ENCODE measurements at places on chromosomes 16 and 17. TPM values are rescaled to one million over a fixed set of nuclear protein-coding genes. Genes with fewer than 3 reads are reported as not detected.

SLC52A1 gene
- not detected for total RNA-seq

- no peak overlapping the region for H3K4me3 ChIP-seq
- no peak for DNase-seq
- H3K4me1 ChIP-seq = no peaks in the 10 kb centered on the region
- H3K36me3 ChIP-seq = no peaks in the 10 kb centered on the region
Observed at GRCh38 chr16:15426796-15427195, 7.6 kb upstream of the BMERB1 start.

- H3K4me1 ChIP-seq = no peaks in the 10 kb centered on the region
- no peaks in the 10 kb centered on the region for H3K27me3 ChIP-seq
- no peak for DNase-seq
- H3K27ac ChIP-seq = no peak overlapping the region
- H3K36me3 ChIP-seq = no peaks in the 10 kb centered on the region
Observed at GRCh38 chr17:29475891-29476290, 85.7 kb downstream of the TAOK1 start.

DNA sequence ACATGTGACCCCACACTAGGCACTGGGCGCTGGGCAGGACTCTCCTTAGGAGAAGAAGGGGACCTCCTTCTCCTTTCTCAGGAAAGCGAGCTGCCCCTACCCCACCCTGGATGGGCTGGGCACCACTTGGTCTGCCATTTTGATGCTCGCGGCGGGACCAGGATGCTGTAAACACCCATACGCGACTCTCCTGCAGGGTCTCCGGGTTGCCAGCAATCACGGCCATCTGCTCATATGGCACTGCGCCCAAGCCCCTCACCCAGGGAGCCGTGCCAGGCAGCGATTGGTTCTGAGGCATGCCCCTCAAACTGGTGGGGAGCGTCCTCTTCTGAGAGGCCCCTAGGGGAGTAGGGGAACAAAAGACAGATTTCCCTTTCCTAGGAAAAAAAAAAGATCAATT is 99.0 kb downstream of the C16orf78 start:
- H3K36me3 ChIP-seq = no peaks in the 10 kb centered on the region
- H3K27me3 ChIP-seq = no peaks in the 10 kb centered on the region
- H3K4me1 ChIP-seq = no peaks in the 10 kb centered on the region
- H3K4me3 ChIP-seq = no peak overlapping the region
- peak; percentile 11 for DNase-seq

DNA sequence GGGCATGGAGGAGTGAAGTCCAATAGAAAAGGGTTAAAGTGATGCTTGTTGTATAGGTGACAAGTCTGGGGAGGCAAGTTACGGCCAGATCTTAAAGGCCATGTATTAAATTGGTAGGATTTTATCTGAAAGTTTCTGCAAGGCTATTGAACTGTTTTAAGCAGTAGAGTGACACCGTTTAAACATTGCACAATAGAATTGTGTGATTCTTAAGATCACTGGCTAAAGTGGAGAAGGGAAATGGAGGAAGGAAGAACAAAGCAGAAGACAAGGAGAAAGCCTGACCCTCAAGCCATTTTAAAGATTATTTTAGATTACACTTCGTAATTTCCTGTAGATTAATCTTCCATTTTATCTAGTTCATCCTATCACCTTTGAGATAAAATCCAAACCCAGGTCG is 5.6 kb upstream of the MPHOSPH6 start:
- H3K27ac ChIP-seq = no peak overlapping the region
- no peaks in the 10 kb centered on the region for H3K27me3 ChIP-seq
- H3K36me3 ChIP-seq = no peaks in the 10 kb centered on the region
- H3K4me1 ChIP-seq = no peaks in the 10 kb centered on the region
- no peak for DNase-seq
- no peak overlapping the region for H3K4me3 ChIP-seq

MPP3 gene
- 18.3 TPM for total RNA-seq

DNA sequence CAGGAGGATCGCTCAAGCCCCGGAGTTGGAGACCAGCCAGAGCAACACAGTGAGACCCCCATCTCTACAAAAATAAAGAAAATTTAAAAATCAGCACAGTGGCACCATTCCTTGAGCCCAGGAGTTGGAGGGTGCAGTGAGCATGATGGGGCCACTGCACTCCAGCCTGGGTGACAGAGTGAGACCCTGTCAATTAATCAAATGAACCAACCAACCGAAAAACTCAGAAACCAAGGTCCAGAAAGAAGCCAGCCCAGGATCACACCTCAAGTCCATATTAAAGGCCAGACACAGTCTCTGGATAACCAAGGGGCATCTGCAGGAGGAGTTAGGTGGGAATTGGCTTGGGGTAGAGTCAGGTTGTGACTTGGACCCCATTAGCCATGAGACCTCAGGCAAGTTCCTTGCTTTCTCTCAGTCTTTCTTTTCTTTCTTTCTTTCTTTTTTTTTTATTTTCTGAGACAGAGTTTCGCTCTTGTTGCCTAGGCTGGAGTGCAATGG is 2.4 kb downstream of the HSD17B1 start:
- H3K4me1 ChIP-seq = peaks cover 9% of the 10 kb centered on the region
- no peaks in the 10 kb centered on the region for H3K27me3 ChIP-seq
- H3K27ac ChIP-seq = peak overlapping the region; percentile 87
- DNase-seq = no peak
- peak overlapping the region; percentile 73 for H3K4me3 ChIP-seq
- no peaks in the 10 kb centered on the region for H3K36me3 ChIP-seq

KRTAP4-3 gene
- not detected for total RNA-seq

DNA sequence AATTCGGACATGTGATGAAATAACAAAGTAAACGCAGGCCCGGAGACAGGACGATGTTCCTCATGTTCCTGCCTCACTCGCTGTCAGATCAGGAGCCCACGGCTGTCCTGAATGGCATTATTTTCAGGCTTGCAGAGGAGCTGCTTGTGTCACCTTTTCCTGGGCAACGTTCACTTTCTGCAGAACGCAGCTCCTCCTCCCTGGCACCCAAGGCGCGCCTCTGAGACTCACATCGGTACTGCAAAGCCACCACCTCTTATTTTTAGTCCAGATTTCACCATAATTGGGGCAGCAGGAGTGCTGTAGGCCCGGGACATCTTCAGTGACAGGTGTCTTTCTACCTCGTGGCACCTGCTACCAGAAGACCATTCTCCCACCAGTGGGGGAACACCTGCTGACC is 8.0 kb upstream of the C16orf96 start:
- H3K36me3 ChIP-seq = no peaks in the 10 kb centered on the region
- no peak overlapping the region for H3K4me3 ChIP-seq
- no peaks in the 10 kb centered on the region for H3K4me1 ChIP-seq
- no peaks in the 10 kb centered on the region for H3K27me3 ChIP-seq
- DNase-seq = no peak

CACNA1H gene
- 94.5 TPM for total RNA-seq

GRCh38 chr16:87956365-87957231 is 5.4 kb downstream of the BANP start:
- no peak overlapping the region for H3K4me3 ChIP-seq
- no peaks in the 10 kb centered on the region for H3K27me3 ChIP-seq
- H3K27ac ChIP-seq = no peak overlapping the region
- H3K36me3 ChIP-seq = no peaks in the 10 kb centered on the region
- H3K4me1 ChIP-seq = peaks cover 3% of the 10 kb centered on the region
- no peak for DNase-seq

DNA sequence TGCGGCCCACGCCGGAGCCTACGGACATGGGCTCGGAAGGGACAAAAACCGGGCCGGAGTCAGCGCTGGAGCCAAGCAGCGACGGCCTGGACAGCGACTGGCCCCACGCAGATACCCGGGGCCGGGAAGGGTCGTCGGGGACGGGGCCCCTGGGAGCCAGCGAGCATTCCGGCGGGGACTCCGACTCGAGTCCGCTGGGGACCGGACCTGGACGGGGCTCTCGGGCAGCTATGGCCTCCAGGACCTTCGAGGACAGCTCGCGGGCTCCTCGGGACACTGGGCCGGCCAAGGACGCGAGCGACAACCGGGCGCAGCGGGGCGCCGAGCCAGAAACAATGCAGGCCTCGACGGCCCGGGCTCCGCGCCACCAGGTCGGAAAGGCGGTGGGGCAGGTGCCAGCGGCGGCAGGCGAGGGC is 1.0 kb downstream of the MYO15B start:
- peaks cover 6% of the 10 kb centered on the region for H3K4me1 ChIP-seq
- DNase-seq = peak; percentile 61
- H3K27me3 ChIP-seq = no peaks in the 10 kb centered on the region
- H3K4me3 ChIP-seq = peak overlapping the region; percentile 65
- H3K27ac ChIP-seq = peak overlapping the region; percentile 97

GRCh38 chr17:4130715-4131114 is 12.1 kb downstream of the ZZEF1 start:
- H3K36me3 ChIP-seq = no peaks in the 10 kb centered on the region
- H3K4me1 ChIP-seq = no peaks in the 10 kb centered on the region
- H3K4me3 ChIP-seq = no peak overlapping the region
- H3K27ac ChIP-seq = peak overlapping the region; percentile 2
- H3K27me3 ChIP-seq = no peaks in the 10 kb centered on the region
- DNase-seq = no peak

SEC14L5 gene
- 0.28 TPM for total RNA-seq

TSPAN10 gene
- total RNA-seq = not detected

GRCh38 chr17:49965524-49965909 is 3.5 kb upstream of the DLX4 start:
- no peak overlapping the region for H3K4me3 ChIP-seq
- H3K4me1 ChIP-seq = no peaks in the 10 kb centered on the region

HSPB9 gene
- total RNA-seq = not detected

- no peaks in the 10 kb centered on the region for H3K27me3 ChIP-seq
- H3K27ac ChIP-seq = no peak overlapping the region
- no peaks in the 10 kb centered on the region for H3K36me3 ChIP-seq
- DNase-seq = no peak
- H3K4me3 ChIP-seq = no peak overlapping the region
Observed at GRCh38 chr17:50234581-50234980, 33.1 kb upstream of the COL1A1 start.

TEDC2 gene
- total RNA-seq = 7.0 TPM

DNA sequence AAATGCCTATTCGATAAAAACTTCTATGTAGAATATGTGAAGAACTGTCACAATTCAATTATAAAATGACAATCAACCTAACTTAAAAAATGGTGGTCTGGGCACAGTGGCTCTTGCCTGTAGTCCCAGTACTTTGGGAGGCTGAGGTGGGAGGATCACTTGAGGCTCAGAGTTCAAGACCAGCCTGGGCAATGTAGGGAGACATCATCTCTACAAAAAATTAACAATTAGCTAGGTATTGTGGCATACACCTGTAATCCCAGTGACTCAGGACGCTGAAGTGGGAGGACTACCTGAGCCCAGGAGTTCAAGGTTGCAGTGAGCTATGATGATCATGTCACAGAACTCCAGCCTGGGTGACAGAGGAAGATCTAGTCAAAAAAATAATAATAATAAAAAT is 18.6 kb upstream of the METTL9 start:
- no peaks in the 10 kb centered on the region for H3K36me3 ChIP-seq
- no peak overlapping the region for H3K27ac ChIP-seq
- no peaks in the 10 kb centered on the region for H3K27me3 ChIP-seq
- no peak overlapping the region for H3K4me3 ChIP-seq
- no peaks in the 10 kb centered on the region for H3K4me1 ChIP-seq

DNA sequence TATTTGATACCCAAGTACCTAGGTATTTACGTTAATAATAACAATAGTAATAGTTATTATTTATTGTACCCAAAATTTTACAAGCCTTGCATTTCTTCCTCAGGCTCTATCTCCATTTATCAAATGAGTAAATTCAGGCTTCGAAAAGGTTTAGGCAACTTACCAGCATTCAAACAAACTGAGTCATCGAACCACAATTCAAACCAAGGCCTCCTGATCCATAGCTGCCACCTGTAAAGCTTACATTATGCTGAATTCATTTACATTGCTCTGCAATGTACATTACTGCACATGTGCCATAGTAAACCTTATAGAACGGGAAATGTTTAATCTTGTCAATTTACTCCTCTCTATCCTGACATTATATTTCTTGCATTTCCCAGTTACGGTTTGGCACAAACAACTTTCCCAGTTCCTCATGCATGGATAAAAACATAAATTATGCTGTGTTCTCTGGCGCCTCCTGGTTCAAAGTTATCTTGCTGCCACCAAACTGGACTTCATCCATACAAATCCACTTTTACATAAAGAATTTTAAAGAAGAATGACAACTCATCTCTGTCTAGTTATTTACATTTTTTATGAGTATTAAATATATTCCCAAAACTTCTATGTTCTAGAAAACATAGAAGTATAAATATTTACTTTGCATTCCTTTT is 360.6 kb upstream of the SOX9 start:
- H3K27ac ChIP-seq = no peak overlapping the region
- H3K27me3 ChIP-seq = no peaks in the 10 kb centered on the region
- H3K4me3 ChIP-seq = no peak overlapping the region
- H3K36me3 ChIP-seq = no peaks in the 10 kb centered on the region
- no peaks in the 10 kb centered on the region for H3K4me1 ChIP-seq

All from uterus (tissue), 4 donors.